ENCODE measurements at places on chromosomes 11 and 22.

- DNase-seq = no peak
These were observed 66.2 kb upstream of the POU2AF2 start for GRCh38 chr11:111179184-111179910.

GRCh38 chr11:12402025-12402424 lies 24.7 kb downstream of the PARVA start:
- DNase-seq = peak; percentile 56

GRCh38 chr22:28103596-28103995 lies 184.5 kb upstream of the PITPNB start:
- DNase-seq = no peak

- no peak for DNase-seq
These were observed 141.0 kb downstream of the CRYBB2 start for GRCh38 chr22:25360411-25360810.

DNA sequence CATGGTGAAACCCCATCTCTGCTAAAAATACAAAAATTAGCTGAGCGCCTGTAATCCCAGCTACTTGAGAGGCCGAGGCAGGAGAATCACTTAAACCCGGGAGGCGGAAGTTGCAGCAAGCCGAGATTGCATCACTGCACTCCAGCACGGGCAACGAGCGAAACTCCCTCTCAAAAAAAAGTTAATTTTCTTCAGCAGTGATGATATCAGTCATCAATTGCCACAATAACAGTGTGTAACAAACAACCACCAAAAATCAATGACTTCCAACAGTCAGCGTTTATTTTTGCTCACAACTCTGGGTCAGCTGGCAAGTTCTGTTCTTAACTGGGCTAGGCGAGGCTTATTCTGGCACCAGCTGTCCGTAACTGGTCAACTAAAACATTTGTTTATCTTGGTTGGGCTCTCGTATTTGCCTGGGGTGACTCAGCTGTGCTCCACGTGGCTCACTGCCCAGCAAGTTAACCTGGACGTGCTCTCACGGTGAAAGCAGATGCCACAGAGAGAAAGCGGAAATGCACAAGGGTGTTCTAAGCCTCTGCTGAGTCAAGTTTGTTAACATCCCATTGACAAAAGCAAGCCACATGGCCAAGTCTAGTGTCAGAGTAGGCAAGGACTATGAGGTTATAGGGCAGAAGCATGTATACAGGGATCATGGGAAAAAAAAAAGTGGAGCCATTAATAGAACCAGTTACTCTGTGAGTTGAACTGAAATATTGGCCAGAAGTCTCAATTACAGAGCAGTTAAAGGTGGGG lies 52.1 kb downstream of the LHFPL7 start:
- peak; percentile 88 for DNase-seq

DNA sequence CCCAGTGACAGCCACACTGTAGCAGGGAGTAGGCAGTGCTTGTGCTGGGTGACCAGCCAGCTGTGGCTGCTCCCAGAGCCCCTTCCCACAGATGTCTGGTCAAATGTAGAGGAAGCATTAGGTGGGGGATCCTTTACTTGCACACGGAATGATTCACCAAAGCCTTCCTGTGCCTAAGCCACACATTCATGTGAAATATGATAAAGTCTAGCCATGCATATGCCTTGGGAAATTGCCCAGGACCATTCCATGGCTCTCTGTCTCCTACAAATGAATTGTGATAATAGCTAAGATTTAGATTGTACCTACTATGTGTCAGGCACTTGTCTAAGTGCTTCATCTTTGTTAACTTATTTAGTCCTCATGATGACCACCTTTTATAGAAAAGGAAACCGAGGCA lies 217.5 kb upstream of the E2F8 start:
- DNase-seq = no peak

- DNase-seq = peak; percentile 22
These were observed 321.0 kb downstream of the DDX10 start for GRCh38 chr11:108985945-108986279.

GRCh38 chr11:121931748-121932352 lies 184.2 kb downstream of the BLID start:
- DNase-seq = no peak

DNA sequence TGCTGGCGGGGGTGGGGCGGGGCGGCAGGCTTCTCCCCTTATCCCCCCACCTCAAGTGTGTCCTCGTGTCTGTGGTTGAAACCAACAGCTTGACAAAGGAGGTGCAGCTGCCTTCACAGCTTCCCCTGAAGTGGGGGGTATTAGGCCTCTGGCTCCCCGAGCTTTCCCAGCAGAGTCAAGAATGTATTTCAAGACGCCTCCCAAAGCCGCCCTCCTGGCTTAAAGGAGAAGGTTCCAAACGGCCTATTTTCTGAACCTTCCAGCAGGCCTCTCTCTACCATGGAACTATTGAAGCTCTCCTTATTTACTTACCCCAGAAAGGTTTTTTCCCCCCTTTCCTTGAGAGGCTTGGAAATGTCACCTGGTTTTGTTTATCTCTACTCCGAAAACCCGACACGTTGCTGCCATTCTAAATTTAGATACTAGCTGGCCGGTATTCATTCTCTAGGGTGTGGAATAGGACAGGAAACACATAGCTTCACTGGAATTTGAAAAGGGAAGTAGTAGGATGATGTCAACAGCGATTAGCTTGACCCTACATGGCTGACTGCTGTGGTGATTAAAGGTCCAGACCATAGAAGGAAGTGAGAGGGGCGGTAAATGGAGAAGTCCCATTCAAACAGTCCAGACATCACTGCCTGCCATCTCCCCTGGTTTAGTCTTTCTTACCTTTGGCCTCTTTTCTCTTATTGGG lies 671 bp upstream of the PICALM start:
- peak; percentile 94 for DNase-seq

GRCh38 chr11:14538271-14538925 lies 18.2 kb upstream of the PSMA1 start:
- DNase-seq = no peak

DNA sequence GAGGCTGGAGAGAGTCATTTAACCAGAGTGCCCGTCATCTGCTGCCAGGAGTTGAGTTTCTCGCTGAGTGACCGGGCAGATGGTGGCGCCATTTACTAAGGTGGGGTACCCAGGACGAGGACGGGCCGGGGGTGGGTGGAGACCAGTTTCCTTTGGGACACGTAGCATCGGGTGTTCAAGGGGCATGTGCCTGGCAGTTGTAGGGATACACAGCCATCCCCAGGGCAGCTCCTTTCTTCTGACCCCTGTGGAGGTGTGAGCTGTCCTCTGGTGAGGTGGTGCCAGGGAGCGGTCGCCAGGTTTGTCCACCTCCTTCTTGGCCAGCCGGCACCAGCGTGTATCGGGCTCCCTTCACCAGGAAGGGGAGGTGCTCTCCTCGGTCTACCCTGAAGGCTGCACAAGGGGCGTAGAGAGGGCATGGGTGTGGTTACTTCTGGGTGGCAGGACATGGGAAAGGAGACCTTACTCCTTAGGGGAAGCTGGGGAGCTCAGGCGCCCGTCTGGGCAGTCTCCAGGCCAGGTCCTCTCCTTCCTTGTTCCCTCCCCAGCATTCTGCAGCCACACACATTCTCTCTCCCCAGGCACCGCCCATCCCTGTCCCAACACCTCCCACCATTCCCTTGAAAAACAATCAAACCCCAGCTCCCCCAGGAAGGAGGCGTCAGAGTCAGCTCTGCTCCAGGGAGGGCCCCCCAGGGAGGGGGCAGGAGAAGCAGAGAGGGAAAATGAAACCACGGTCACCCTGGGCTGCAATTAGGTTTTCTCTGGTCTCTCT lies 10.3 kb upstream of the MB start:
- DNase-seq = peak; percentile 86

DNA sequence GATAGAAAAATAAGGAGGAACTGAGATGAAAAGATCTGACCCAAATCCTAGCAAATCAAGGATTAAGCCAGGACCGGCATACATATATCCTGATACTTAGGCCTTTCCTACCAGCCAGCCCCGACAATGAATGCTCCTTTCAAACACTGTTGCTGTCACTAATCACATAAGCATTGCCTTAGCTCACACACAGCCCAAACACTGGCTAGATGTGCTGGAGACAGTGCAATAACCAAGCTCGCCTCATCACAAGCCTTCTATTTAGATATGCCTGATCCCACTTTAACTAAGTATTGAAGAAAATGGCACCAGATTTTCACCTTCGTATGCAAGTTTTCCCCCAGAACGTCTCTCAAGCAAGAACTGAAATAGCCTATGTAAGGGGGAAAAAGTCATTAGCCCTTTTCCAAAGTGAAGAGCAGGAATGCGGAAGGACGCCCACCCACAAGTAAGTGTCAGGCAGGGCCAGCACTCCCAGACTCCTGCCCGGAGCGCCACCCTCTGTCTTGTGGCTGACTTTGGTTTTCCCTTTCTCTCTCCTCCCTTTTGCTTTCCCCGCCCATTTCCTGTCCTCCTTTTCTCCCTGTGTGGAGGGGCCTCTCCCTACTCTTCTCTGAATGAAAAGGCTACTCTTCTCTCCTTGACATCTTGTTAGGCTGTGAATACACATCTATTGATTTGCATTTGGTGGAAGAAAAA lies 8.9 kb upstream of the OPCML start:
- no peak for DNase-seq

DNA sequence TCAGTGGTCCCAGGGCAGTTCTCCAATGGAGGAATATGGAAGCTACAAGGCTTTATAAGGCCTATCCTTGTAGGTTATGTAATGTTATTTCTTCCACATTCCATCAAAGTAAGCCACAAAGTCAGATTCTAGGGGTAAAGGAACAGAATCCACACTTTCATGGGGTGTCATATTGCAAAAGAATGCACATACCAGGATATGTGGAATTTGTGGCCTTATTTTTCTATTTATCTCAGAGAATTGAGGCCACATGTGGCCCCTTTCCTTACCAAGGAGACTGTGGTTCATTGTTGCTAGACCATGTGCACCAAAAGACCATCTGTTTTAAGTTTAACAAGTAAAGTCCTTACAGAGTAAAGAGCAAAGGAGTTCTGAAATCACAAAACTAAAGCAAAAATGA lies 12.9 kb downstream of the LRRC4C start:
- no peak for DNase-seq

GRCh38 chr22:31139866-31140716 lies at the start of gene PLA2G3:
TSS of gene PLA2G3 (minus strand) at chr22:31140508. CDS start at chr22:31140354, 154 bp downstream.
- DNase-seq = peak; percentile 34

- DNase-seq = no peak
These were observed 158.3 kb upstream of the SNX19 start for GRCh38 chr11:131074573-131074972.

DNA sequence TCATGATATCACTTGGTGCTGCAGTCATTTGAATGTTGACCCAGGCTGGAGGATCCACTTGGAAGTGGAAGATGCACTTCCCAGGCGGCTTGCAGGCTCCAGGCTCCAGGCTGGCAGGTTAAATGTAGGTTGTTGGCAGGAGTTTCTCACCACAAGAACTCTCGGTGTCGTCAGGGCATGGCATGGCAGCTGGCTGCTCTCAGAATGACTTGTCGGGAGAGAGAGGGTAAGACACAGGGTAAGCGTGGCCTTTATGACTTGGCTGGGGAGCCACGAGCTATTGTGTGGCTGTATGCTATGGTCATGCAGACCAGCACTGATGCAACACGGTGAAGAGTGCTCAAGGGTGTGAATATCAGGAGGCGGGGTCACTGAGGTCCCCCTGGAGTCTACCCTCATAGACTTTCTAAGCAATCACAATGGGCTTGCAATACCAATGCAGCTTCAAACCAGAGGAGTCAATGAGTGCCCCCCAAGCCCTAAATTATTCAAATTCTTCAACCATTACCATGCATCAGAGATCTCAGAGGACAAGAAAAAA lies 1027.7 kb downstream of the OPCML start:
- DNase-seq = no peak

DNA sequence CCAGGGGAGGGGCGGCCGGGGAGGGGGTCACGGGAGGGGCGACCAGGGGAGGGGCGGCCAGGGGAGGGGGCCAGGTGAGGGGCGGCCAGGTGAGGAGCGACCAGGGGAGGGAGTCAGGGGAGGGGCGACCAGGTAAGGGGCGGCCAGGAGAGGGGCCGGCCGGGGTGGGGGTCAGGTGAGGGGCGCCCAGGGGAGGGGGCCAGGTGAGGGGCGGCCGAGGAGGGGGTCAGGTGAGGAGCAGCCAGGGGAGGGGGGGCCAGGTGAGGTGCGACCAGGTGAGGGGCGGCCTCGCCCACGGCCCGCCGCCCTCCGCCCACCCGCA lies 355 bp downstream of the TESMIN start:
- DNase-seq = no peak

DNA sequence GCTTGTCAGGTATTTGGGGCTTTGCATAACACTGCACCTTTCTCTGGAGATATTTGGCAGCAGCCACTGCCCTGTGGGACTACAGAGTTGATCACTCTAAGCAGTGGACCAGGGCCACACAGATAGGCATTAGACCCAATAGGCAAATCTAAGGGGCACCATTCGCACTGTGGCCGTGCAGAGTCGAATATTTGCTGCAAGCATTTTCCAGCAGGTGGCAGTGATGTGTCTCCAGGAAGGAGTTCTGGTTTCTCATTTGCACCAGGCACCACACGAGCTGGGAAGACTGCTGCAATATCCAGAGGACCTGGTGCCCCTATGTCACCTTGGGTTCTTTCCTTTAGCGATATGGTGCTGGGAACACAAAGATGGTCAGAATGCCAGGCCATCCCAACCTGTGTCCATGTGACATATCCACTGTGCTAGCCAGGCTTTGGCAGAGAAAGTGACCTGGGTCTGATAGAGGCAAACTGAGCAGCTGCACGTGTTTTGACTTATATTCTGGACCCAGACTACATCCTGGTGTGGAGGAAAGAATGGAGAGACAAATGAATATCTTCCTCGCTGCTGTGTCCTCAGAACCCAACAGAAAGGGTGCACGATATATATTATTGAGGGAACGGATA lies 318.7 kb downstream of the BUD13 start:
- peak; percentile 18 for DNase-seq

DNA sequence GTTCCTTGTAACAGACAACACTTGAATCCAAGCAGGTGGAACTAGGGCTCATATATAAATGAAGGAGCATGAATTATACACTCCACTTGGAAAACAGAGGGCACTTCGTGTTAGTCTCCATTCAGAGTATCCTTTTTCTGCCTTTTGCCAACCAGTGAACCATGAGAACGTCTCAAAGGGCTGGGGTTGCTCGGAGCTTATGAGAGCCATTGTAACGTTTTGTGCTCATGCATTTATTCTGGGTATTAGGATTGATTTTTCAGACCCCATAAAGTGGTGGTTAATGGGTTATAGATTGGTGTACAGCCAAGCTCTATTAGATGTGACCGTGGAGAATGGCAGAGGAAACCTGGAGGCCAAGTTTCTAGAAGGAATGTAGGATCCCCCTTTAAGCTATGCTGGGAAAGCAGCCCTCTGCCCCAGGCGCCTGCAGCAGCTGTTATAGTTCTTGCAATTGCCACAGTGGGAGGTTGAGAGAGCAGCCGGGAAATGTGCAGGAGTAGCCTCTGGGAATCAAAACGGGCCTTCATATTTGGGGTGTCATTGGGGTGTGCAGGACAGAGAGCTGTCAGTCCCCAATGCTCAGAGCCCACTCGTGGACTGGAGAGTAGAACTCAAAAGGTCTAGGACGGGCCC lies 54.6 kb upstream of the ASPHD2 start:
- no peak for DNase-seq
